ENCODE measurements at places on chromosomes 3 and 15.

DNA sequence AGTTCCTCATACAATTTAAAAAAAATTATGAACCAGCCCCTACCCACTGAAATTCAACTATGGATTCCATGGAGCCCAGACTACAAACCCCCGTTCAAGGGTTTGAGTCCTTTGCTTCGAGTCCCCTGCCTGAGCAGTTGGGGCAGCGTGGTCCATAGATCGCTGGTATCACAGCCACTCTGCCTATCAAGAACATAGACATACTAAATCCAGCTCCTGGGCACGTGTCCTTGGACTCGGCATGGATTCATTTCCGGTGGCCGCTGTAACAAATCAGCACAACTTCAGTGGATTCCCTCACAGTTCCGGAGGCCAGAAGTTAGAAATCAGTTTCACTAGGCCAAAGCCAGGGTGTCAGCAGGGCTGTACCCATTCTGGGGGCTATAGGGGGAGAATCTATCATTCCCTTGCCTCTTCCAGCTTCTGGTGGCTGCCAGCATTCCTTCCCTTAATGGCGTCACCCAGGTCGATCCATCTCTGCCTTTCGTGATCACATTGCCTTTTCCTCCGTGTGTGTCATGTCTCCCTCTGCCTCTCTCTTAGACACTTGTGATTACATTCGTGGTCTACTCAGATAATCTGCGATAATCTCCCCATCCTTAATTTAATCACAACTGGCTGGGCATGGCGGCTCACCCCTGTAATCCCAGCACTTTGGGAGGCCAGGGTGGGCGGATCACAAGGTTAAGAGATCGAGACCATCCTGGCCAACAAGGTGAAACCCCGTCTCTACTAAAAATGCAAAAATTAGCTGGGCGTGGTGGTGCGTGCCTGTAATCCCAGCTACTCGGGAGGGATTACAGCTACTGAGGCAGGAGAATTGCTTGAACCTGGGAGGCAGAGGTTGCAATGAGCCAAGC lies 4.6 kb upstream of the TMEM44 start:
- DNase-seq, result no peak

GRCh38 chr3:190695994-190696393 lies 166.5 kb downstream of the GMNC start:
- DNase-seq, result no peak

DNA sequence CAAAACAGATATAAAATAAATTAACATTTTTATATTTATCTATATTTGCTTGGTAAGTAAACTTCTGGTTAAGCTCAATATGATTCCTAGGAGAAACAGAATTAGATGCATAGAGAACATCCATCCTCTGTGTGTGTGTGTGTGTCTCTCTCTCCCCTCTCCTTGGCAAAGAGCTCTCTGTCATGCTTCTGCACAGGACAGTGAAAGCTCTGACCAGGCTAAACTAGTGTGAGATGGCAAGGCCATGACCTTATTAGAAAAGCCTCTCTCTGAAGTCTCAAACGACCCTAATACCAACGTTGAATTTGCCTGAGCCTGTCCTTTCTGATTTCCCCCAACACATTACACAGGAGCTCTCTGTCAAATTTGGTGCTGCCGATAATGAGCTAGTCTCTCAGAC lies 746.0 kb downstream of the VGLL3 start:
- DNase-seq, result no peak

DNA sequence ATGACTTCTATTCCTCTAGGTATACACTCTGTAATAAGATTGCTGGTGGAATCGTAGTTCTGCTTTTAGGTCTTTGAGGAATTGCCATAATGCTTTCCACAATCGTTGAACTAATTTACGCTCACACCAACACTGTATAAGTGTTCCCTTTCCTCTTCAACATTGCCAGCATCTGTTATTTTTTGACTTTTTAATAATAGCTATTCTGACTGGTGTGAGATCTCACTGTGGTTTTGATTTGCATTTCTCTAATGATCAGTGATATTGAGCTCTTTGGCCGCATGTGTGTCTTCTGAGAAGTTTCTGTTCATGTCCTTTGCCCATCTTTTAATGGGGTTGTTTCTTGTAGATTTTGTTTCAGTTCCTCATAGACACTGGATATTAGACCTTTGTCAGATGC lies 12.8 kb downstream of the NXPE3 start:
- DNase-seq, result no peak

- DNase-seq, result no peak
Observed at GRCh38 chr3:58392181-58392580, 41.5 kb downstream of the PDHB start.
